Bronchial epithelial cell (primary cell): ENCODE measurements at places on chromosomes 2 and 18. TPM values are rescaled to one million over a fixed set of nuclear protein-coding genes. Genes with fewer than 3 reads are reported as not detected.

RGPD4 gene
- not detected in 2 replicates for total RNA-seq

LYPD6 gene
- total RNA-seq: 0.13 and 0.26 TPM in 2 replicates

CCDC102B gene
- total RNA-seq: 1.6 and 2.2 TPM in 2 replicates

ERBB4 gene
- under 0.01 TPM in 2 replicates for total RNA-seq

USP14 gene
- 20.8 and 22.3 TPM in 2 replicates for total RNA-seq

NYAP2 gene
- not detected in 2 replicates for total RNA-seq

CHST9 gene
- total RNA-seq: 0.26 and 0.38 TPM in 2 replicates

ADCY3 gene
- 31.1 and 36.0 TPM in 2 replicates for total RNA-seq

NTSR2 gene
- total RNA-seq: not detected in 2 replicates

ZNF638 gene
- 86.9 and 112 TPM in 2 replicates for total RNA-seq

CYS1 gene
- total RNA-seq: 0.26 TPM in 2 replicates
